ENCODE measurements at places on chromosomes 5 and 9.

DNA sequence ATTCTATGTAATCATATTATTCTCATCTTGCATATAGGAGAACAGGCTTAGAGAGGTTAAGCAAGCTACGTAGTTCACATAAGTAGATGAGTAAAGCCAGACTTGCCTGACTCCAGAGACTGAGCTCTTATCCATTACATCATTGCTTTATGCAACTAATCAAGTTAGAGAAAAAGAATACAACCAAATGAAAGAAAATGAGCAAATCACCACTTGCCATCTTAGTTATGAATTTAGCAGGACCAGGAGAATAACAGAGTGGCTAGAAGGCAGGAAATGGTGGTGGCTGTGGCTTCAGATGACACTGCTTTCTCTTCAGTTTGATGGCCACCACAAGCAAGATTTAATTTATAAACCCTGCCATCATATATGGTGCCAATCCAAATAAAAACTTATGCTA is 26.6 kb downstream of the POC5 start:
- no peak for DNase-seq

DNA sequence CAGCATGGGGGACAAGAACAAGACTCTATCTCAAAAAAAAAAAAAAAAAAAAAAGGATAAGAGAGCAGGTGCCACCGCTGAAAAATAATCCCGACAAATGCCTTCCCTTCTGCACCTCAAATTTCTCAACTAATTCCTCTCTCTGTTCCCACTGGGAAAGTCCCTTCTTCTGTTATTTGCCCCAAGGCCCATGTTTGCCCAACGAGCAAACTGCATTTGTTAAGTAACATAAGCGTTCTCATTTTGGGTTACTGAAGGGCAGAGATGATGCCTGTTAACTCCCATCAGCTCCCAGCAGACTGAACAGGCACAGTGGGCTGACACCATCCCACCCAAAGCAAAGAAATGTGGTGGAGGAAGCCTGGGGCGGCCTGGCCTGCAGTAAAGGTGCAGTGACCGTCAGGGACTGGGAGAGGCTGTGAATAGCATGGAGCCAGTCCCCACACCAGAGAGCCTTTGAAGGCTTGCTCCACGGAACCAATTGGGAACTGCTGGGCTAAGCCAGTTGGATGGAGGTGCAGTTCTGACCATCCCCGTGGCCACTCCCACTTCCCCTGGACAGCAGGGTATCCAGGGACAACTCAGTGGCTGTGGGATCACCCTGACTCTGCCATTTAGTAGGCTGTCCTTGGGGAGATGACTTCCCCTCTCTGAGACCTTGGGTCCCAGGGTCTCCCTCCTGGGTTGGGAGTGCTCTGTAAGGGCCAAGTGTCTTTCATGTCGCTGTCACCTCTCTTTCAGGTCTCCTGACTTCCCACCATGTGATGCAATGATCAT is 149.7 kb upstream of the IER5L start:
- DNase-seq, result no peak

GRCh38 chr9:93065135-93065720 is 6.7 kb downstream of the SUSD3 start:
- DNase-seq, result no peak

DNA sequence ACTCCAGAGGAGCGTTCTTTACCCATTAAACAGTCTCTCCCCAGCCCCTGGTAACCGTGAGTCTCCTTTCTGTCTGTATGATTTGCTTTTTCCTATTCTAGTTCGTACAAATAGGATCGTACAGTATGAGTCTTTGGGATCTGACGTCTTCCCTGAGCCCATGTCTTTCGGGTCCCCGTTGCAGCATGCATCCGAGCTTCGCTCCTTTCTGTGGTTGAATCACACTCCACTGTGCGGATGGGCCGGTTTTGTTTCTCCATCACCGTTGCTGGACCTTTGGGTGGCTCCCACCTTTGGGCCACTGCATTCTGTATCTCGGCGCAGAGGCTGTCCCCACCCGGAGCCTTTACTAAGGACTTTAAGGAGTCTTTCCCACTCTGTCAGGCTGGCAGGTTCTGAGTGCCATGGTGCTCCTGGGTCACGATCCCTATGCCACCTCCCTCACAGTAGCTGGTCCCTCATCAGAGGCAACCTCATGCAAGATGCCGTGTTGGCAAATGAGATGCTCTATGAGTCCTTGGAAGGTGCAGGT is 145.7 kb upstream of the COL5A1 start:
- DNase-seq, result no peak

- DNase-seq, result no peak
These were observed 462.9 kb downstream of the CDK5RAP2 start for GRCh38 chr9:120117081-120117480.

DNA sequence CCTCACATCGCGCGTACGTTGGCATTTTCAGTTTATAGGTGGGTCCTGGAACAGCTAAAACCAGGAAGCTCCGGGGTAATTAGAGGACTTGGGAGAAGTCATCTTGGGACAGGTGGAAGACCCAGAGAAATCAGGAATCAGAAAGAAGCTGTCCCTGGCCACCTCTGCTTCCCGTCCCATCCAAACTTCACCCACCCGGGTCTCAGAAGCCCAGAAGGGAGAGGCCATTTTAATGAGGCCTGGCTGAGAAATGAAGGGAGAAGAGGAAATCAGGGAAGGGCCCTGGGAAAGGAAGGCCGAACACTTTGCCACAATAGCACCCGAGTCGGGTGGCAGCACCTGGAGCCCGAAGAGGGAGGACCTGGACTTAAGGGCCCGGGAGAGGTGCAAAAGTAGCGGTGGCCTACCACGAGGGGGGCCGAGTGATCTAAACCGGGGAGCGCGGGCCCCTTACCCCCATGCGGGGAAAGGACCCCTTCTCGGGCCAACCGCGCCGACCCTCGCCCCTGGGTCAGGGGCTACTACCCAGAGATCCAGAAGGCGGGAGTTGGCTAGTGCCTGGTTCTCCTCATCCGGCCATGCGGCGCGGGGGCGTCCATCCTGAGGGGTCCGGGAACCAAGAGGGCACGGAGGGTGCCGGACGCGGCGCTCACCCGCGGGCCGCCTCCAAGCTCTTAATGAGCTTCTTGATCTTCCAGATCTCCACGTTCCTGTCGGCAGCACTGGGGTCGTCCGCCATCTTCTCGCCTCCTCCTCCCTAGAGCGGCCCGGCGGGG is 668 bp downstream of the ETF1 start:
- peak; percentile 16 for DNase-seq

- no peak for DNase-seq
These were observed 13.0 kb upstream of the CXXC5 start for GRCh38 chr5:139635191-139635590.

DNA sequence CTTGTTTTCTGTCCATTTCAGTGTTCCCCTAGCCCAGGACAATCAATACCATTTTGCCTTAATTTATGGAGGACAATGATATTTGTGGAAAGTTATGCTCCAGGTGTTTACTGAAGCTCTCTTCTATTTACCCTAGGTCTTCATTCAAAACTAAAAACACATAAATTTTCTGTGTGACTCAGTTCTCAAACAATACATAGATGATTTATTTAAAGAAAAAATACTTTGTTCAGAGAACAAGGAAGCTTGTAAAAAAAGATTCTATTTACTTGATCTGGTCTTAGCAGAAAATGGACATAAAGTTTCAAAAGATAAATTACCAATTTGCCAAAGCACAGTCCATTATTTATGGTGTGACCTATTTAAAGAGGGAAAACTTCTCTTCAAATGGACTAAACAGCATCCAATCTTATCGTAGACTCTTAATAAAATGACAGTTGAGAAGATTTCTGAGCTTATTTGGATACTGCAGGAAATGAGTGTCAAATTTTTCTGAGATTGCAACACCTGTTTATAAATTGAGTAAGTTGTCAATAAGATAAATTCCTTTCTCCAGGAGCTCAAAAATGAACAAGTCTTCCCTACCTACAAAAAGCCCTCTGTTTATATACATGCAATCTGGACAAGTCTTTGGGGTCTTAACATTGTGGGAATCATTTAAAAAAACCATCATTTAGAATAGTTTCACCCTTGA is 627.2 kb downstream of the PSAT1 start:
- no peak for DNase-seq

DNA sequence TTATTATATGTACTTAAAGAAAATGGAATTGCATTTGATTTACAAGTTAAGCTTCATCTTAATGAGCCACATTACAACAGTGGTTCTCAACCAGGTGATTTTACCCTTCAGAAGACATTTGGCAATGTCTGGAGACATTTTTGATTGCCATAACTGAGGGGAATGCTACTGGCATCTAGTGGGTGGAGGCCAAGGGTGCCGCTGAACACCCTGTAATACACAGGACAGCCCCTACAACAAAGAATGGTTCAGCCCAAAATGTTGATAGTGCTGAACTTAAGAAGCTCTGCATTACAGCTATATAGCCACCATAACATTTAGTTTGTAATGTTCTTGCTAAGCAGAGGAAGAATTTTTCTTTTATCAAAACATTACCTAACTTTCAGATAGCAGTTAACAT is 103.1 kb downstream of the PAM start:
- DNase-seq, result no peak

GRCh38 chr9:77807281-77807683 is 159.2 kb upstream of the GNA14 start:
- no peak for DNase-seq

- no peak for DNase-seq
These were observed 215.7 kb upstream of the ELL2 start for GRCh38 chr5:96177303-96177869.

DNA sequence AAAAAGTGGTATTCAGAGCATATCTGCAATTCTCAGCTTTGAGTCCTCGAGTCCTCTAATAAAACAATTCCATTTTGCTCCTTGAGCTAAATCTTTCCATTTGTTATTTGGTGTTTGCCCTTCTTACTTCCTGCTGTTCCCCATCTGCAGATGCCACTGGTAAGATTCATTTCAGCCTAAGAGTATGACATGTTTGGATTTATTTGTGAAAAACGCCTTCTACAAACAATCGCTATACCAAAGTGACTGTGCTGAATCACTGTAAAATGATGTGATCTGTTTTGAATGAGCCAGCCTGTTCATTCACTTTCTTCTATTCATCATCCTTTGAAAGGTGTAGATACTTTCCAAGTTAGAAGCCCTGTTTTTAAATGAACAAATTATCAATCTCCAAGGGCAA is 27.7 kb downstream of the KCTD16 start:
- no peak for DNase-seq

- DNase-seq, result no peak
These were observed 32.8 kb downstream of the MRRF start for GRCh38 chr9:122297512-122297911.

DNA sequence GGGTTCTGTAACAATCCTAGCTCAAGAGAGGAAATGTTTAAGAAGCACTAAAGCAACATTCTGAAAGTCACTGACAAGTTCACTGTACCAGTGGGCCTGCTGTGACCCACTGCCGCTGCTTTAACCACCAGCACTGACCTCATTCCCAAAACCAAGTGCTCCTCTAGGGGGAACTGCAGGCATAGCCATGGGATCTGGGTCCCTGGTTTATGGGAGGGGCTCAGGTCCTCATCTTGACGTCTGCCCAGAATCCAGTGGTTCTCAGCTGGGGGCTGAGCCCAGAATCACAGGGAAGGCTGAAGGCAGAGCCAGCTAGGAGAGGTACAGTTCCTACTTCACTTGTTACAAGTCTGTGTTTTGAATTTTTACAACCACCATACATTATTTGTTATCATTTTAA is 36.1 kb upstream of the SLC2A8 start:
- DNase-seq, result no peak

- DNase-seq, result no peak
These were observed 581.8 kb downstream of the TAF11L14 start for GRCh38 chr5:18216016-18216415.

- DNase-seq, result no peak
These were observed 77.5 kb upstream of the TGFBR1 start for GRCh38 chr9:99027443-99027842.

DNA sequence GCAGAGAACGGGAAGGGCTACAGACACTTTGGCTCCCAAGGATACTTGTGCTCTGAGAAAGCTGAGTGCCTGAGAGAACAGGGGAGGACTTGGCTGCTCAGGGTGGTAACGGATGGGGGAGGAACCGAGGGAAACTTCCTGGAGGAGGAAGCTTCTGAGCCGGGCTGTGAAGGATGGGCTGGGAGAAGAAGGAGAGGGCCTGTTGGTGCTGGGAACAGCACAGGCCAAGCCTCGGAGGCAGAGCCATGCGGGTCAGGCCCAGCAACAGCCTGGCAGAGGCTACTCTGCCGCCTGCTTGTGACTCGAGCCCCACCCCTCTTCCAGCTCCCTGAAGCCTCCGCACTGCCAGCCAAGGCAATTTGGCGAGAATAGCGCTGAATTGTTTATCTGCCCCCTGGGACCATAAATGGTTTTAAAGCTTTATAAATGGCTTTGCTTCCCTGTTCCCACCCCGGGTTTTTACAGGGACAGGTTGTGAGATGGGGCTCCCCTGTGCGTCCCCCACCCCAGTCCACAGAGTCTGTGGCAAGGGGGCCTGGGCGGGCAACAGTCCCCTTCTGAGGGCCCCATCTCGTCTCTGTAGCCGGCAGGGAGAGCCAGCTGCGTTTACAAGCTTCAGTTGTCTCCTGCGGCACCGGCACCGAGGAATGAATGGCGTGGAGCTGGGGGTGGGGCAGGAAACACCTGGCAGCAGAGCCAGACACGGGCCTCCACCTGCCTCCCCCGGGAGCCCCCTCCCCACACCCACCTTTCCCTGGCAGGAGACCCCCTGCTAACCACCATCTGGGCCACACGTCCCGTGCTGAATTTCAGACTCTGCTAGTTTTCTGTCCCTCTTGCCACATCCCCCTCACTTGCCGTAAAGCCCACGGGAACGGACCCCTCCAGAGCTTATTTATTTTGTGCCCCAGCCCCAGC is 24.4 kb downstream of the FAM163B start:
- DNase-seq, result no peak

DNA sequence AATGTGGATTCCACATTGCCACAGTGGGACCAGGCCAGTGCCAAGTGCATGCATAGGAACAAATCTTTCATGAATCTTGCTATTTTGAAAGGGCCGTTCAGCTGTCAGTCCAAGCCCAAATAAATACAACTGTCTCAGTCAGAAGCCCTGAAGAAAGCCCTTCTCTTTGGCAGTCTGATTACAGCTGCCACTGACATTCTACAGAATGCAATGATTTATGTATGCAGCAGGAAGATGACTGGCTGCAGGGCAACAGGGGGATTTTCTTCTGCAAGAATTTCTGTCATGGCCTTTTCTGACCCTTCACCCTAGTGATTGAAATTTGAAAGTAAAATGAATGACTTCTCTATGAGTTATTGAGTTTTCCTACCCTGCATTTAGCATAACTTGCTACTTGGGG is 86.7 kb upstream of the FER start:
- no peak for DNase-seq

- no peak for DNase-seq
These were observed 1293.9 kb upstream of the CDH6 start for GRCh38 chr5:29899583-29899982.

DNA sequence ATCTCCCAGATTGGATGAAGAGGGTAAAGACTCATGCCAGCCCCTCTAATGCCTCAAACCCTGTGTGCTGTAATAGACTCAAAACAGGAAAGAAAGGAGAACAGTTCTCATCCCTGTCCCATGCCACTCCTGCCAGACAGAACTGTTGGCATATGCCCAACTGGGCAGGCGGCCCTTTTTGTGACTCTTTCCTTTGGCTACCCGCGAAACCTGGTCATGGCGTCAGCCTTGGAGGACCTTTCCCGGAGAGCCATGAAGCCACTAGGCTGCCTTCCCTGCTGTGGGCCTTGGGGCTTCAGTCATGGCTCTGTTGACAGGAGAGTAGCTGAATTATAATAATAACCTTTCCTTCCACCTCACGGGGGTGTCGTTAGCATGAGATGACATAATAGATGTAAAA is 75.9 kb upstream of the SEMA6A start:
- no peak for DNase-seq
